ENCODE measurements at places on chromosomes 2 and 18.

DNA sequence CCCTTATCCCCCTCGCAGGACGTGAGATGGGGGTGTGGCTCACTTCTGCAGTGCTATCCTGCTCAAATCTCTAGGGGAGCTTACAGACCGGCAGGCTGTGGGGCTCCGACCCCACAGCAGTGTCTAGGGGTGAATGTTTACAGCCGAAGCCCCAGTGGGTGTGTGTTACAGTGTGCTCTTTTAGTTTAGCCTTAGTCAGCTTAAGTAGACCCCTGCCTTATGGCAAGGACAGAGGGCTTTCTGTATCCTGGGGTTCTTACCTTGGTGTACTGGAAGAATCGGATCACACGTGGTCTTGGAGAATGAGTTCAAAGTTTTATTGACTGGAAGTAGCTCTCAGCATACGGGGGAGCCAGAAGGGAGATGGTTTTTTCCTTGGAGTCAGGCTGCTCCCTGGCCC lies 348.2 kb upstream of the GYPC start:
- DNase-seq = no peak

DNA sequence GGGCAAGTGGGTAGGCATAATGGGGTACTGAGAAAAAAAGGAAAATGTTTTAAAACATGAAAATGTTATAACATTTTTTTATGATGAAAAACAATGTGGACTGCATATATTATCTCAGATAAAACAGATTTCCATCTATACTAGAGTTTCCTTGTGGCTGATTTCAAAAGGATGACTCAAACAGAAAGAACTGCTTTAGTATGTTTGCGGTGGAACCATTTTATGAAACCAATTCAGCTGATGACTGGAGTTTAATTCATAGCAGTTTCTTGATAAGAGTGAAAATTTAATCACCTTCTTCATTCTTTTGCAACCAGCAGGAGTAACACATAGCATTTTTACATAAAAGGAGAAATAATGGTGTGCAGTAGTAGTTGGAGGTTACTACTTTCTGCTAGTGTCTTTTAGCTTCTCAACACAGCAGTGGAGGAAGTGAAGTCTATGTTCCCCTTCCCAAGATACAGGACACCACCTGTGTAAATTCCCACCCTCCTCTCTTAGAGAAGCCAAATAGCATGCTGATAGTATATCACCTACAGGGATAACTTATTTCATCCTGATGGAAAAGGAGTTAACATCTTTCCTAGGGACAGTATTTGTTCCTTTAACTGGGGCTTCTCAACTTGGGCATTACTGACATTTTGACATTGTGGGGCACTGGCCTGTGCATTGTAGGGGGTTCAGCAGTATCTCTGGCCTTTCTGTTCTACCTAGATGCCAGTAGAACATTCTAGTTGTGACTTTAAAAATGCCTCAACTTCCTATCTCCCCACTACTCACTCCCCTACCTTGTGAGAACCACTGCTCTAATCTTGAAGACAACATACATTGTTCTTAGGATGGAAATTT lies 29.9 kb downstream of the PELI1 start:
- DNase-seq = no peak

- no peak for DNase-seq
These were observed 6.6 kb downstream of the CHPF start for GRCh38 chr2:219536967-219537366.

DNA sequence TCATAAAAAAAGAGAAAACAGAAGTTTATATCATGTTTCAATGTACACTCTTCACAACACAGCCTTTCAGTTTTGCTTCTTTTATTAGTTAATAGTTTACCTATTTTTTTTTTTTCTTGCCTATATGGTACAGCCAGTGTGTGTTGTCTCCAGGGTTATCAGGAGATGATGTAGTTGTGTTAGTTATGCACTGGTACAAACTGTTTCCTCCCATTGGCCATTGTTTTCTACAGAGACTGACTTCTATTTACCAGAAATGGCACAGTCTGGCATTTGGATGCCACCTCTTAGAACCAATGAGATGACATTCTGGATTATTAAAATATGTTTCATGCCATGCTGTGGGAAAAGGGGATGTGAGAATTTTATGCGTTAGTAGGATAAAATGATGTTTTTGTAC lies 339.4 kb downstream of the PLCL1 start:
- no peak for DNase-seq

- no peak for DNase-seq
These were observed 1.1 kb upstream of the B3GNT2 start for GRCh38 chr2:62194558-62195420.

DNA sequence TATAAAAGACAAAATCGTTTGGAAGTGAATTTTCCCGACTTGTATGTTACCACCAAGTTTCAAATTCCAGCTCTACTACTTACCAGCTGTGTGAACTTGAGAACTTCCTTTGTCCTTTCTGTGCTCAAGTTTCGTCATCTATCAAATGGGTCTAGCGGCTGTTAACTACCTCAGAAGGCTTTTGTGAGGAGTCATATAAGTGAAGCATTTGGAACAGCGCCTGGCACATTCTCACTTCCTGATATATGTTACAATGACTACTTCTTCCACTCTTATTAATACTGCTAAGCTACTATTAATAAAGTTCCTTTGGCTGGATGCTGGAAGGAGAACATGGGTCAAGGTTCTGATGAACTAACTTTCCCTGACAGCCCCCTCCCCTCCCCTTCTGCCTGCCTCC lies 104.5 kb downstream of the MEIS1 start:
- DNase-seq = no peak

GRCh38 chr2:113190871-113191270 lies 17.1 kb downstream of the PSD4 start:
- no peak for DNase-seq

DNA sequence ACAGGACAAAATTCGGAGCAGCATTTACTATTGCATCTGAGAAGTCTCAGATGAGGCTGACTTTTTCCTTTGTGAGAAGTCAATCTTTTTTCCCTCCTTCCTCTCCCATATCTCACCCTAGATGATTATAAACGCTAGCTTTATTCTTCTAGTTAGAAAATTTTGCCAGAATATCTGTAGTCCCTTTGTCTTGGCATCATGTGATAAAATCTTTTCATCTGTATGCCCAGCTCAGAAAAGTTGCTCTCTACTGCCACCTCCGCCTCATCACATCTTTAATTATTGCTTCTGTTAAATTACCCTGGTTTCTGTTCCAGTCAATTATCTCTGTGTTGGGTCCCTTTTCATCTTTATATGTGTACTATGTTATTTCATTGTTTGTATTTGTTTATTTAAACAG lies 210.8 kb upstream of the SLC35G4 start:
- DNase-seq = no peak

DNA sequence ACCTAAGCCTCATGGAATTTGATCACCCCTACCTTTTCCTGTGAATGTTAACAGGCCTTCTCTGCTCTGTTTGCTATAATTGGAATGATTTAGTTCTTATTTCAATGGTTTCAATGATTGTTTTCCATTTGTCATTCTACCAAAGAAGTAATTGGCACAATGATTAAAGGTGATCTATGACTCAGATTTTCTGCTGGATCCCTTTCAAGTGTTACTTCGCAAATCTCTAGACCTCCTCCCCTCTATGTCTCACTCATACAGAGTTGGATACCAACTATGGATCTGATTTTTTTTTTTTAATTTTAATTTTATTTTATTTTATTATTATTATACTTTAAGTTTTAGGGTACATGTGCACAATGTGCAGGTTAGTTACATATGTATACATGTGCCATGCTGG lies 29.6 kb upstream of the FAM117B start:
- DNase-seq = no peak

DNA sequence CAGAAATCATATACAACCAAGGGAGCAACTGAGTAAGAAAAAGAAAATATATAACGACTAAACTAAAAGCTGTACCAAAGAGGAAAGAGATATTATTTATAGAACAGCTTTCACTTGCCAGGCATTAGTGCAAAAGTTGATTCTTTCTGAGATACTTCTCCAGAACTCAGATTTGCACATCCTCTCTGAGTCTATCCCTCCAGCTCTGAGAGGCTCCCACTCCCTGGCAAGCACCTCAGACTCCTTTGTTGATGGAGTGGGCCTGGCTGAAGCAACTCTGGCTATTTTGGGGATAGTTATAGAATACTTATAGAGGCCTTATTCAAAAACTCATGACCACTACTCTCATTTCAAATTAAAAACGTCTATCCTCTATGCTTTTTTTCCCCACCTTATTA lies 501.6 kb upstream of the TNP1 start:
- DNase-seq = no peak

GRCh38 chr2:134120733-134121630 lies 132.9 kb upstream of the MGAT5 start:
- no peak for DNase-seq

GRCh38 chr2:205166745-205167144 lies 515.6 kb upstream of the NRP2 start:
- DNase-seq = no peak

- no peak for DNase-seq
These were observed 98.3 kb upstream of the EPC2 start for GRCh38 chr2:148546270-148546669.

DNA sequence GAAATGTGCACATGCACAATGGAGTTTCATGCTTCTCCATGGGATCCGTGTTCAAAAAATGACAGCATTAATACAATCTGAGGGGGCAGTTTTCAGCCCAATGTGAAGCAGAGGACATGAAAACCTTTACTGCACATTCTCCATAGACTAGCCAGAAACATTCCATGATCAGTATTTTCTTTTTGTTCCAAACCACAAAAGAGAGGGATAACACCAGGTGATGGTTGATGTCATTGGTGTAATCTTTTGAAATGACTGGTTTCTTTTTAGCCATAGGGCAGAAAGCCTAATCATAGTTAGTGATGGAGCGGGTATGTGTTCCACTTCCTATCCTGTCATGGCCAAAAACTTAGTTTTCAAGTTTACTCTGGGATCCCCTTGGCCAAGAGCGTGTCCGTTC lies 1.8 kb upstream of the KYNU start:
- no peak for DNase-seq

GRCh38 chr18:55863876-55864275 lies 275.9 kb upstream of the TCF4 start:
- no peak for DNase-seq

GRCh38 chr2:49807689-49808088 lies 653.4 kb upstream of the FSHR start:
- no peak for DNase-seq

DNA sequence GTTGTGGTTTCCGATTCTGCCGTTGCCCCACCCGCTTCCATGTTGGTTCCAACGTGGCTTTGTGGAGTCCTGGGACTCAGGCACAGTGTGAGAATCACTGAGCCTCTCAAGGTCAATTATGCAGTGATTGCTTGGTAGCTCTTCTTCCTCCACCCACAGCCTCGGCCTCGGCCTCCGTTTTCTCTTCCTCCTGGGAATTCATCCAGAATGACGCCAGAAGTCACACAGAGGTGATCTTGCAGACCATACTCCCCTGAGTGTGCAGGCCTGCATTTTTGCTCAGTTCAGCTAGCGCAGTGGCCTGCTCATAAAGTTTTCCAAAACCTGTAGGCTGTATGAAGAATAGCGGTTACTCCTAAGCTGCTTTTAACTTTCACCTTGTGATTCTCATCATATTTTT lies 273.3 kb downstream of the GBX2 start:
- DNase-seq = no peak

DNA sequence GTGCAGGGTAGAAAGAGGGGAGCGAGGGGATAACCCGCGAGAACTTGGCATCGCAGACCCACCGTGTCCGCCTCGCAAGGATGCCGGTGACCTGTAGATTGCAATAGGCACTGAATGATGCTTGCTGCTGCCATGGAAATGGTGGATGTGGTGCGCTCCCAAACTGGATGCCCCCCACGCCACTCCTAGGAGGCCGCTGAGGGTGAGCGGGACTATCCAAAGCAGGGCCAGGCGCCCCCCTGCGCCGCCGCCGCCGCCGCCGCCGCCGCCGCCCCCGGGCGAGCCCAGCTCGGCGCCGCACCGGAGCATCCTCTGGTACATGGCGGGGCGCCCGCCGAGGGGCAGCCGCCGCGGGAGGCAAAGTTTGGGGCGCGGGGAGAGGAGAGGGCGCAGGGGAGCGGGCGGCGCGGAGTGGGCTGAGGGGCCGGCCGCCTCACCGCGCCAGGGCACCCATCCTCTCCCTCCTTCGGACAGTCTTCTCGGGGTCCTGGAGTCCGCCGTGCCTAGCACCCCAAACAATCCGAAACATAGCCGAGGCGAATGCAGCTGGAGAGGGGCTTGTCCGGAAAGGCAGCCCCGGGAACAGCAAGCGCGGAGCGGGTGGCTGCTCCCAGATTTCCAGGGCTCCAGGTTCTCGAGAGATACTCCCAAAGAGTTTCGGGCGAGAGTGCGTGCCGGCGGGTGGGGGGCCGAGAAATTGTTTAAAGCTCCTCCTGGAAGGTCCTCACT lies 685.1 kb downstream of the NRXN1 start:
- DNase-seq = no peak

DNA sequence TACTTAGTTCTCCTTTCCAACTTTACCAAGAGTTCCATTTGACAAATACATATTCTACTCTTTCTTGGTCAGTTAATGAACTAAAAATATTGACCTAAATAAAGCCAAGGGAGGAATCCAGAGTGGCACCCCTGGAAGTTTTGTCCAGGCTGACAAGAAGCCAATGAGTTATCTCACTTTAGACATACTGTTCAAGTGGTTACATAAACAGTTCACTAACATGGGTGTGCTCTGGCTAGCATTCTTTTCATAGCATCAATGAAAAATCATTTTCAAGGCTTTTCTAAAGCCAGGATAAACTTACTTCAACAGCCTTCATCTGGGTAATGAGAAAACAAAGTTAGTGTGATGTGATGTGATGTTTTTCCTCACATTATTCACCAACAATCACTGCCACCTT lies 649.4 kb downstream of the TDRD15 start:
- no peak for DNase-seq

DNA sequence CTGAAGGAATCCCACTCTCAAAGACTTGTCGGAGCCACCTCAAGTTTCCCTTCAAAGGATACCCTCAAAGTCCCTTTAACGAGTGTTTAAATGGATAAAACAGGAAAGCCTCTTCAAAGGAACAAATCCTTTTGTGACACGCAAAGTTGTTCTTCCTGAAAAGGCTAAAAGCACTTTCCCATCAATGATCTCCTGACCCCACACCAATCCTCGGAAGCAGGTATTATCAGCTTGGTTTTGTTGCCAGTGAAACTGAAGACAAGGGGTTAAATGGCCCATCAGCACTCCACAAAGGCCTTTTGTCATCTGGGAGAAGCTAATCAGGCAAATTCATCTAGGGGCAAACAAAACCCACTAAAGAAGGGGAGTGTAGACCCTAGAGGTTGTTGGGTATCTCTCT lies 418.0 kb upstream of the ID2 start:
- no peak for DNase-seq

DNA sequence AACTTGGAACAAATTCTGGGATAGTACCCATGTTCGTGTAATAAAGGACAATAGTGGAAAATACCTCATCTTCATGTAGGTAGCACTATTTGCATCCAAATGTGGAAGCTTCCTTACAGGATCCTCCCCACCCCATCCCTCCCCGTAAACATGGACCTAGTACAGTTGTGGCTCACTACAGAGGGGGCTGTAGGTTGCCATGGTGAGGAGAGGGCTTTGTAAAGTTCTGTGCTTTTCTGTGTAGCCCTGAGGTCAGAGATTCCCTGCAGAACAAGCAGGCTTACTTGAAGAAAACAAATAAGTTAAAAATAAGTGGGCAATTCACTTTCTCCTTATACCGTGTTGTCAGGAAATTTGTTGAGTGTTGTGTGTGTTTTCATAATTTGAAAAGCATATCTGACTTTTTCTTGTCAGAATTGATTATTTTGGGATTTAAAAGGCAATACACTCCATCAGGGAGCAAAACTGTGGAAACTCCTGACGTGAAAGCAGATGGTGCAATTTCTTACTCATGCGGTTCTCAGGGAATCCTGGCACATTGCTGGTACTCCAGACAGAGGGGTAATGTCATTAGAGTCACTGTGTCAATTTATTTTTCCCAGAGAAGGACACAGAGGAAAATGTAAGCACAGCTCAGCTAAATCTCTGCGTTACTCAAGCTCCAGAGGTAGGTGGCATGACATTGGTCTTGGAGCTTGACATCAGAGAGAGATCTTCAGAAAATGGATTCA lies 174.2 kb upstream of the LHCGR start:
- DNase-seq = no peak

Measured in cerebellar nuclear complex (tissue), 1 donor.